Thymus (tissue), 14 donors: ENCODE measurements at places on chromosomes 4 and X.

DNA sequence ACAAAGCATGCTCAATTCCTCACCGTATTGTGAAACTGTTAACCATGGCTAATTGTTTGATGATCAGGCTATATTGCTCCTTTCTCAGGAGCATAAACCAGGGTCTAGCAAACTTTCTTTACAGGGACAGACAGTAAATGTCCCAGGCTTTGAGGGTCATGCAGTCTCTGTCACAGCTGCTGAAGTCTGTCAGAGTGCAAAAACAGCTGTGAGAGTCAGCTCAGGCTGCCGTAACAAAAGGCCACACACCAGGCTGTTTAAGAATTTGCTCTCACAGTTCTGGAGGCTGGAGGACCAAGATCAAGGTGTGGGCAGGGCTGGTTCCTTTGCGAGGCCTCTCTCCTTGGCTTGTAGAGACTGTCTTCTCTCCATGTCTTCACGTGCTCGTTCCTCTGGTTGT is 75.6 kb downstream of the GPR143 start:
- H3K27ac ChIP-seq, result no peak overlapping the region
- H3K27me3 ChIP-seq, result no peaks in the 10 kb centered on the region
- no peaks in the 10 kb centered on the region for H3K4me1 ChIP-seq
- no peak overlapping the region for H3K4me3 ChIP-seq
- DNase-seq, result no peak
- H3K36me3 ChIP-seq, result peaks cover 40% of the 10 kb centered on the region

DNA sequence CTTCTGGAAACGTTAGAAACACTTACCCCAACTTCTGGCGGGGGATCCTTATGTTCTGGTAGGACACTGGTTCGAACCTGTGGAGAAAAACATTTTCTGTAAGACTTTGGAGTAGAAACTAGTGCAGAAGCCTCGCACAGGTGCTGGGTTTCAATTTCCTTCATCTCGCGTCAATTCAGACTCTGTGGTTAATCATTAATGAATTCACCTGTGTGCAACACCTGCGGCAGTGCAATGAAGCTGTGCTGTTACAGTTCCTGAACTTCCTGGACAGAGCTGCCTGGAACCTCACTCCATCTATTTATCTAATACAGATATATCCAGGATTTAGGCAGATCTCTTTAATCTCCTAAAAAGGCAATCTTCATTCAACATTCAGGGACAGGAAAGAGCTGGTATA is 531.4 kb downstream of the INPP4B start:
- peaks cover 21% of the 10 kb centered on the region for H3K4me1 ChIP-seq
- DNase-seq, result no peak
- no peaks in the 10 kb centered on the region for H3K27me3 ChIP-seq
- peaks cover 2% of the 10 kb centered on the region for H3K36me3 ChIP-seq
- no peak overlapping the region for H3K27ac ChIP-seq

- H3K27me3 ChIP-seq, result no peaks in the 10 kb centered on the region
- no peaks in the 10 kb centered on the region for H3K4me1 ChIP-seq
- no peak for DNase-seq
- H3K4me3 ChIP-seq, result peak overlapping the region; percentile 40
- H3K36me3 ChIP-seq, result no peaks in the 10 kb centered on the region
- H3K27ac ChIP-seq, result peak overlapping the region; percentile 27
Observed at GRCh38 chrX:44344687-44345086, 1.2 kb upstream of the EFHC2 start.

DNA sequence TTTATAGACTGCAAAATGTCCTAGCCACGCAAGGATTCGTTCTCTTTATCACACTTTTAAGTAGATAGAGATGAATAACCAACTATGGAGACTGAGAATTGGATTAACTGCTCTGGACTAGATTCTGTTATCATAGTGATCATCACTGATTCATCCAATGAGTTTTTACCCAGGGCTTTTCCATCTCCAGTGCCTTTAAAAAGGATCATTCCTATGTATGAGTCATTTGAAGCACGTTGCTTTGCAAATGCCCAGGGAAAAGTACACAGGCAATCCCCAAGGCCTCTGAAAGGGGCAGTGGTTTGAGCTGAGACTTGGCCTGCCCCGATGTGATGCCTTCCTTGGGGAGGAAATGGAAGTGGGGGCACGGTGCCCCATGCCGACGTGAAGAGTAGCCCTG is 122.7 kb upstream of the PSAPL1 start:
- no peaks in the 10 kb centered on the region for H3K36me3 ChIP-seq
- no peaks in the 10 kb centered on the region for H3K4me1 ChIP-seq
- DNase-seq, result no peak
- no peak overlapping the region for H3K4me3 ChIP-seq
- H3K27ac ChIP-seq, result no peak overlapping the region

DNA sequence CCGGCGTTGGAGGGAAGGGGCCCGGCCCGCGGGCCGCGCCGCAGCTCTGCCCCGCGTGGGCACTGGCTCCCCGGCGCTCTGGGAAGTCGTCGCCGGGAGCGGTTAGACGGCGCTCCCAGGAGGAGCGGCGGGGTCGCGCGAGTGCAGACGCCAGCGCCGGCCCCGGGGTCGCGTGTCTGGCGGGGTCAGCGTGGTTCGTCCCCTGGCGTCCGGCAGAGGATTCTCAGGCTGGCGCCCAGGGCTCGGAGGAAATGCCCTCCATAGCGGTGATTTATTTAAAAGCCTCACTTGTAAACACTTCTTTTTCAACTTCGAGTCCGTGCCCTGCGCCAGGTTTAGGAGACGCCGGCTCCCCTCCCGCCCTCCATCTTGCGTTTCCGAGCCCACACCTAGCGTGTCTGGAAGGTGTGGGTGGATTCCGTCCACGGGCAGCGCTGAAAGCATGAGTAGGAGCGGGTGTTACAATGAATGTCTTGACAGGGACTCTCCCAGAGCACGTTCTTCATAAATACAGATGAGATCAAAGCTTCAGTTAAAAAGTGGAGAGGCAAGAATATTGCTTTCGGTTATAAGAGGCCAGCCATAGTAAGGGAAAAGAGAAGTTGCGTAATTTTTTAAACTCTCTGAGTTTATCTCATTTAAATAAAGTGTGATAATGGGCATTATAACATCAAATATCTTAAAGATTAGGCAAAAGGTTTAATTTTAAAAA is 692 bp downstream of the FAM241A start:
- H3K27me3 ChIP-seq, result no peaks in the 10 kb centered on the region
- peak overlapping the region; percentile 74 for H3K27ac ChIP-seq
- DNase-seq, result peak; percentile 19
- peak overlapping the region; percentile 76 for H3K4me3 ChIP-seq
- no peaks in the 10 kb centered on the region for H3K4me1 ChIP-seq

GRCh38 chr4:89196056-89196674 is 84.8 kb downstream of the TIGD2 start:
- H3K4me1 ChIP-seq, result no peaks in the 10 kb centered on the region
- H3K27ac ChIP-seq, result no peak overlapping the region
- H3K4me3 ChIP-seq, result no peak overlapping the region
- no peak for DNase-seq
